Activated CD8-positive, alpha-beta memory T cell treated with anti-CD3 and anti-CD28 coated beads, Interleukin-2, amount 50 U/mL, for 4 hours (primary cell): ENCODE measurements at places on chromosomes 16 and 17.

- no peak for DNase-seq
These were observed 69.9 kb downstream of the IRX3 start for GRCh38 chr16:54216688-54217087.

GRCh38 chr17:42174126-42174783 lies 6.7 kb downstream of the KCNH4 start:
- no peak for DNase-seq

GRCh38 chr17:63525190-63525946 lies 2.2 kb downstream of the KCNH6 start:
- DNase-seq: no peak

DNA sequence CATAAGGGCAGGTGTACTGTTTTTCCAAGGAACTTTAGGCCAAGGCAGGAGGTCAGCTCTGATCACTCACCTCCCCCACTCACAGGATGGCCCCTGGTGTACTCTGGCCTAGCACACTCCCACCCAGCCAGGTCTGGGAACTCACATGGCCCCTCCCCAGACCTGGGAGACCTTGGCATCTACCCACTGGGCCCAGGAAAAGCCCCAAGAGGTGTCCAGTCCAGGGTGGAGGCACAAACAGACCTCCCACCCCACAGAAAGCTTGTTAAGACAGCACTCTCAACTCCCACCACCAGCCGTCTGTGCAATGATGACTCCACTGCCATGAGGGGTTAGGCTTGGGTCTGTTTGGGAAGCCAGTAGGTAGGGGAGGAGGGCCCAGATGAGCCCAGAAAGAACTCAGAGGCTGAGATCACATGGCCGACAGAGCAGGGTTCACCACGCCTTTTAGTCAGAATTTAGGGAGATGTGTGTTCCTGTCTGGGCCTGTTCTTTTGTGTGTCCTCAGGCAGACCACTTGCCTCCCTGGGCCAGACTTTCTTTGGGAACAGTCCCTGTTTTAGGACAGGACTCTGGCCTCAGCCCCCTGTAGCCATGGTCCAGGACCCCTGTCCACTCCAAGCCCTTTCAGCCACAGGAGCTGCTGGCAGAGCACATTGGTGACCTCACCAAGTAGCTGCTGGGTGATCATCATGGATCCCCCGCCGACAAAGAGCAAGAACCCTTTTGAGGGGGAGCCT lies 12.1 kb upstream of the CBFB start:
- no peak for DNase-seq

- DNase-seq: no peak
These were observed 69.8 kb upstream of the DNAH17 start for GRCh38 chr17:78647032-78647431.

- DNase-seq: no peak
These were observed 5.1 kb downstream of the ETV4 start for GRCh38 chr17:43540821-43541674.

DNA sequence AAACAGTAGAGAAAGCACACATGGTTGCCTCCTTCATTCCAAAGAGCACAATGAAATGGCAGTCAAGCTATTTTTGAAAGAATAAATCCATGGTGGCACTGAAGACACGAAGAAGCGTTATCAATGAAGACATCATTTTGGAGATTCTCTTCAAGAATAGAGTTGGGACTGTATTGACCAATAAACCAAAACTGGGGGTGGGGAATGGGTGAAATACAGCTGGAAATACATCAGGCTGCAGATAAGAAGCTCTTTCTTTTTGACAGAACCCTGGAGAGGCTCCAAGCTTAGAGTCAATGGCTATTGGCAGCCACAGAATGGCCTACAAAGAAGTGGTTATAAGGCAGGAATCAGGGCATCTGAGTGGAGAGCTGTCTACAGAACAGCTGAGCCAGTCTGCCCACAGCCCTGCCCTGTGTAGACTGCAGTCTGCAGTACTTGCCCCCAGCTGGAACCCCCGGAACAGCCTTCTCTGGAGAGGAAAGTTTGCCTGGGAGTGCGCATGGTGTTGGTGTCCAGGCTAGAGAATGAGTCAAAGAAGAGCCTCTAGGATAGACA lies 100.4 kb downstream of the STX8 start:
- DNase-seq: no peak

GRCh38 chr17:79034931-79035485 lies 11.0 kb downstream of the C1QTNF1 start:
- DNase-seq: no peak

DNA sequence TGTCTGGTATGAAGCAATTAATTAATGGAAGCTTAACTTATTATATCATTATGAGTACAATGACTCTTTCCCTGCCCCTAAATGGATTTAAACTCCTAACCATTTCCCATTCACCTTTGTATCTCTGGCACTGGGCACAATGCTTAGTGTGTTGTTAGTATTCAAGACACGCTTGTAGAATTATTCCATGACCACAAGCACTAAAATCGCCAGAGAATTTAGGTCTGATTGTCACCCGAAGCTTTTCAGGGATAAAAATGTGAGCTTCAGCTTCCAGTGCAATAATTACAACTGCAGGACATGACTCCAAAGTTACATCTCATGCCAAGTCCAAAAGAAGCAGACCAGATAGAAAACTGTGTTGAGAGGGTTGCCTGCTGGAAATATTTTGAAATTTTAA lies 101.6 kb downstream of the CDH8 start:
- DNase-seq: no peak

DNA sequence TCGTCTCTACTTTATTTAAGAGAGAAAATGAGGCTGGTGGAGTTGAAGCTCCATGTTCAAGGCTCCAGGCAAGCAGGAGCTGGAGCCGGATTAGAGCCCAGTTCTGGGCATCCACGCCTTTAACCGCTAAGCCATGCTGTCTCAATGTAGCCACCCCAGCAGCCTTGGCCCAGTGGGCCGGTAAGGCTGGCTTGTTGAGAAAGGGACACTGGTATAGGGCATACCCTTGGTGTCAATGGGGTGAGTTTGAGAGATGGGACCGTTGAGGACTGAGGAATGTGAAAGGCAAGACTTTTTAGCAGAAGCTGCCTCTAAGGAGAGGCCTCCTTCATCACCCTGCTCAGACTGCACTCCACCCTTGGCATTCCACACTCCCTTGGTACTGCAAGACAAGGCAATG lies 147.4 kb downstream of the CYLD start:
- no peak for DNase-seq

GRCh38 chr17:51706093-51706492 lies 445.7 kb downstream of the UTP18 start:
- no peak for DNase-seq

- DNase-seq: no peak
These were observed 52.0 kb upstream of the DLX4 start for GRCh38 chr17:49916854-49917515.

- DNase-seq: no peak
These were observed 31.9 kb downstream of the CCDC42 start for GRCh38 chr17:8712698-8713097.

- DNase-seq: no peak
These were observed 4.4 kb downstream of the GPS1 start for GRCh38 chr17:82055965-82056728.

DNA sequence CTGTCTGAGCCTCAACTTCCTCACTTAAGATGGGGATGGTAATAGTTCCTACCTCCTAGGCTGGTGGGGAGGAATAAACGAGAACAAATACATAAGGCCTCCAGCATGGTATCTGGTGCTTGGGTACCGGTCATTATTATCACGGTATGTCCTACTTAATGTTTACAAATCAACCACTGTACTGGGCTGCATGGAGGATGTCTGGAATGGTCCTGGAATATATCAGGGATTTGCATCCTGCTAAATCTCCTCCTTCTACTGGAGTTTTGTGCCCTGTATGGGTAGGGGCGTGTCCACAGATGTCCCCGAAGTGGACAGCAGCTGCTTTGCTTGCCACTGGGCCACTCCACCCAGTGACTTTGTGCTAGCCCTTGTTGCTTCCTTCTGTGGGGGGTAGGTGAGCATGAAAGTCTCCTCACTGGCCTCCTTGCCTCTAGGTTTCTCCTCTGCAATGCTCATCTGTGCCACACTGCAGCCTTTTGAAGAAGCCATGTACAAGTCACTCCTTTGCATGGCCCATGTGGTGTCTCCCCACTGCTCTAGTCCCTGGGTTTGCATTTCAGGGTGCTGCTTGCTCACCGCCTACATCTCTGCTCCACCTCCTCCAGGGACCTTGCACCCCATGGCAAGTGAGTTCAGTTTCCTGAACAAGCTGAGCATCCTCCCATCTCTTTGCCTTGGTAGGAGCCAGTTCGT lies 2.2 kb upstream of the CMIP start:
- DNase-seq: no peak

GRCh38 chr17:18916816-18917500 lies 35.0 kb upstream of the SLC5A10 start:
- no peak for DNase-seq

- peak; percentile 18 for DNase-seq
These were observed 763 bp downstream of the ZKSCAN2 start for GRCh38 chr16:25256695-25257469.

DNA sequence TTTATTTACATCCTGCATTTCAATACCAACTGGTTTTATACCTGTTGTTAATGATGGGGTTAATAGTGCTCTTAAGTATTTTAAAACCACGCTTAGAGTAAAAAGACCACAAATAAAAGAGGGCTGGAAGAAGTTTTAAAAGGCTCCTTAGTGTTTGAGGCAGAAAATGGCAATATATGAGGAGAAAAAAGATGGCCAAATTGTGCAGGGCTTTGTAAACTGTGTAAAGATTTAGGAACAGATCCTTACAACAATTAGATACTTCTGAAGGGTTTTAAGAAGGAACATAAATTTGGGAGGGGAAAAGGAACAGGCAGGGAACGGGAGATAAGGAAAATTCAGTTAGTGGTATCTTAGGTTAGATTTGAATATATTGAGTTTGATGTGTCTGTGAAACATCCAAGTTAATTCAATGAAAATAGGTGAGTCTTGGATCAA lies 12.7 kb downstream of the CDC27 start:
- no peak for DNase-seq

- no peak for DNase-seq
These were observed 48.3 kb upstream of the ERN1 start for GRCh38 chr17:64178011-64178825.

DNA sequence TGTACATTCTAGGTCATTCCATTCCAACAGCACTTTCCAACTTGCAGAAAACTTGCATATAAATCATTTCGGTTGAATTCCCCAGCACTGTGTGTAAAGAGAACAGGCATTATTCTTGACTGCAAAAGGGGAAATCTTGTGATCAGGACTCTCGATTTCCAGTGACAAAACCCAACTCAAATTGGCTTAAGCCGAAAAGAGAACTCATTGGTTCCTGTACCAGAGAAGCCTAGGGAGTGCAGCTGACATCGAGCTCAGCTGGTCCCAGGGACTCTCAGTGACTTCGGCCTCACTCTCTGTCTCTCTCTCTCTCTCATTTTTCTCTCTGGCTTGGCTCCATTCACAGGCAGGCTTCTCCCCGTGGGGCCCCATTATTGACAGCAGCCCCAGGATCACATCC lies 30.7 kb downstream of the CD300LF start:
- DNase-seq: no peak

- no peak for DNase-seq
These were observed 2.0 kb downstream of the PCYT2 start for GRCh38 chr17:81909231-81909630.

GRCh38 chr16:27745348-27745747 lies 195.4 kb downstream of the KATNIP start:
- DNase-seq: no peak

DNA sequence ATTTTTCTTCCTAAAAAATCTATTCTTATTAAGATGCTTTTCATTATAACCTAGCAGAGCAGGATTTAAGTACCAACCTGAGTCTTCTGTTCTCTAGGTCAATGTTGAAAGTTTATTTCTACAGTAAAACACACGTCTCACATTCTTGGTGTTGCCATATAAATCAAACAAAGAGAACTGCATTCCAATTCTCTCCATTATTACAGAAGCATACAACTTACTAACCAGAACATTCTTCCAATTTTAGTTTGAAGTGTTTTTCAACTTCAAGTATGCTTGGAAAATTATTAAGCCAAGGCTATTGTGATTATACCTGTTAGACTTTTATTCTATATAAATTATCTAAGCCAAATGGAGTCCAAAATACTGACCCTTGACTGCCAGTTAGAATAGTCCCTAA lies 110.4 kb upstream of the PMFBP1 start:
- DNase-seq: no peak

DNA sequence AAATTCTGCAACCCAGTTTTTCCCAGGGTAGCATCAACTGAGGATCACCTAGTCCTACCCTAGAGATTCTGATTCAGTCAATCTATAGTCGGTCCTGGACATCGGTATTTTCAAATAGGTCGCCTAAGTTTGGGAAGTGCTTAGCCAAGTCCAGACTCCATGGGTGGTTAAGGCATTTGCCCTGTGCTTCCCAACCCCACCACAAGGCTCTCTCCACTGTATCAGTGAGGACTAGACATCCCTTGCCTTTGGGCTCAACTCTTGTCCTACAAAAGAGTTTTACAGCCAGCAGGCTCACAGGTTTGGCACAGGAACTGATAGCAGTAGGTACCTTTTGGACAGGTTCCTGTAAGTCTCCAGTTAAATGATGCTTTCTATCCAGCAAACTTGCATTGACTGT lies 13.8 kb downstream of the HYDIN start:
- DNase-seq: no peak

- DNase-seq: no peak
These were observed 326.7 kb downstream of the C16orf95 start for GRCh38 chr16:86990451-86990850.

- no peak for DNase-seq
These were observed 277.8 kb downstream of the SEC14L1 start for GRCh38 chr17:77418609-77419008.

DNA sequence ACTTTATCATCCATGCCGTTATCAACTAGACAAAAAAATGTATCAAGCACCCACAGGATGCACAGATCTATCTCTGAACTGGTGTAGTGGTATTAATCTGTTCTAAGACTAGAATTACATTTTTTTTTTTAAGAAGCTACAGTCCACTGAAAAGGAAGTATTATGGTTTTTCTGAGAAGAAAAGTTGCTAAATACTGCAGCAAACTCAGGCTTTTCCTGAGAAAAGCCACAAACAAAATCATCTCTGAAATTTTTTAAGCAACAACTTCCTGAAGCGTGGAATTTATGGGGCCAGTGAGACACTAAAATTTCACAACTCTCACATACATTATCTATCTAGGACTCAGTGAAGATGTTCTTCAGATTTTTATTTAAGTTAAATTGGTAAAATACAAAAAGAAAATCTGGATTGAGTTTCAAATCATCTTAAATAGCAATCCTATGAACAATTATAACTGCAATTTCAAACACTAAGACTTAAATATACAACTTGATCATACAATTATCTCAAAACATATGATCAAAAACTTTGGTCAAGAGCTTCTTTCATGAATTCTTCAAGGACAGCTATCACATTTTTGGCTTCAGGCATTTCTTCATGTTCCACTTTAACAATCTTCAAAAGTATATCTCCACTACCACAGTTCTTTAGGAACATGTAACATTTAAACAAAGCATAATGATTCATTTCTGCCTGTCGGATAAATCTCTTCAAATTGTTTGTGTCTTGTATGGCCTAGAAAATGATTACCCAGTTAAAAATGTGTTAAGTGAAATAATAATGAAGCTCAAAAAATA lies 10.5 kb downstream of the C17orf75 start:
- no peak for DNase-seq

- DNase-seq: no peak
These were observed 10.6 kb downstream of the MPG start for GRCh38 chr16:88613-89012.
